Left renal cortex interstitium (tissue), 4 donors: ENCODE measurements at places on chromosomes 13 and 19. TPM values are rescaled to one million over a fixed set of nuclear protein-coding genes. Genes with fewer than 3 reads are reported as not detected.

ADPRHL1 gene
- 4.1 TPM for polyA plus RNA-seq

SERPINE3 gene
- polyA plus RNA-seq = 0.10 TPM

BRME1 gene
- polyA plus RNA-seq = 5.5 TPM

CFD gene
- polyA plus RNA-seq = 5.4 TPM

PPAN gene
- 32.4 TPM for polyA plus RNA-seq

DNA sequence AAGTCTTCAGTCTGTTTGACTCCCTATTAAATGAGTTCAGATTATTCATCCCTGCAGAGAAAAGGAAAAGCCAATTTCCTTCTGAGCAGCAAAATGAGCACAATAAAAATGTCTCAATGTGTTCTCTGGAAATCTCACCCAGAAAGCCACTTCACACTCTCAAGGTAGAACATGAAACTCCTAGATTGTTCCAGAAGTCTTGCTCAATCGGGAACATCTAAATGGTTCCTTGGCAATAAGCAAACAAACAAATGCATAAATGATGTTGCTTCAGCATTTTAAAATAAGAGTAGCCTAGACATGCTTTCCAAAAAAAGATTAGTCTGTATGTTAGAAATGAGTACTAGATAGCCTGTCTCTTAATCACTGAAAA, 59.7 kb upstream of the TNFRSF19 start:
- no peak for DNase-seq

DNA sequence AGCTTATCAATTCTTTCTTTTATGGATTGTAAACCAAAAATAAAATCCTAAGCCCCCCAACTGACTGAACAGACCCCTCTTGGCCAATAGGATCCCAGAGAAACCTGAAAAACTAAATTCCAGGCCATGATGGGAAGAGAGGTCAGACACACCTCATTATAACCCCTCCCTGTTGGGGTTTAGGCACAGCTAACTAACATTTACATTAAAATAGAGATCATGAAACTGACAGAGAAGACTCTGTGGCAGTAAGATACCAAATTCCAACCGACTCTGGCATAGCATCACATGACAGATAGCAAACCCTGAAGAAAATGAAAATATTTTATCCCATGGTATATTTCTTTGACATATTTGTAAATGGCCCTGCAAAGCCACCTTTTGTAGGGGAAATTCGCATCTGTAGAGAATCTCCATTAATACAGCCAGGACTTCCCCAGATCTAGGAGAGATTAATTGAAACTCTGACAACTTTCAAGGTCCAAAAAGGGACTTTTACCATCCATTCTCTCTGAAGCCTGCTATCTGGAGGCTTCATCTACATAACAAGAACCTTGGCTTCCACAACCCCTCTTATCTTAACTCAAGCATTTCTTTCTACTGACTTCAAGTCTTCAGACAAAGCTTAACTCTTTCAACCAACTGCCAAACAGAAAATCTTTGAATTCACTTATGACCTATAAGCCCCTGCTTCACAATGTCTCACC, 27.1 kb upstream of the GAS6 start:
- no peak for DNase-seq

- no peak for DNase-seq
These were observed 17.3 kb downstream of the MPND start for GRCh38 chr19:4360641-4361151.

- DNase-seq = no peak
These were observed 18.7 kb downstream of the GADD45B start for GRCh38 chr19:2494447-2495129.

GRCh38 chr13:80203496-80203895, 137.4 kb downstream of the SPRY2 start:
- no peak for DNase-seq

- peak; percentile 94 for DNase-seq
These were observed at the start of gene PPAN for GRCh38 chr19:10106100-10106936. TSS of gene PPAN (plus strand) at chr19:10106362. CDS start at chr19:10106395, 33 bp downstream.

DNA sequence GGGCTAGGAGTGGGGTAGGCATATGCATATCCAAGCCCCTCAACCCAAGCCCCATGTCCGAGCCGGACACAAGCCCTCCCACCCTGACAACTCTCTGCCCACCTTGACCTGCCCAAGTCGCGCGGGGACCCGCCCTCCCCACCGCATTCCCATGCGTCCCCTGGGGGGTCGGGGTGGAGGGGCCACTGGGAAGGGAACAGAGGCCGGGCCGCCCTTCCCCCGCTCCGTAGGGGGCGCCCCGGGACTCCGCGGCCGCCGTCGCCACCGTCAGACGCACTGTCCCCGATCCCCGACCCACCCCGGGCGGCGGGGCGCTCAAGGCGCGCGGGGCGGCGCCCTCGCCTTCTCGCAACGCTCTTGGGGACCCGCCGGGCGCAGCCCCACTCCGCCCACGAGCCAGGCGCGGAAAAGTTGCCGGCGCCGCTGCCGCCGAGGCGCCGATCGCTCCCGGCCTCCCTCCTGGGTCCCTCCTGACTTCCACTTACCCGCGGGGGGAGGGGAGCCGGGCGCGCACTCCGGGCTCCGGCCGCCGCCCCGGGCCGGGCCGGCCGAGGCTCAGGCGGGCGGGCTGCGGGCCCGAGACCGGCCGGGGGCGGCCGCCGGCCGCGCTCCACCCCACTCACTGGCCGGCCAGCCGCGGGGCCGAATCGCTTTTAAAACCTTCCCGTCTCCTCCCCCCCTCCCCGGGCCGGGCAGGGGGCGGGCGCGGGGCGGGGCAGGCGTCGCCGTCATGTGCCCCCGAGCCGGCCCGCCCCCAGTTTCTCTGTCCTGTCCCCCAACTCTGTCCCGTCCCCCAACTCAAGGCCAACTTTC, 34.4 kb upstream of the NANOS3 start:
- no peak for DNase-seq

- DNase-seq = no peak
These were observed 8.5 kb downstream of the MICU2 start for GRCh38 chr13:21595546-21595822.

GRCh38 chr19:55088543-55089341, 13.1 kb downstream of the EPS8L1 start:
- no peak for DNase-seq

GRCh38 chr13:39960191-39960590, 304.7 kb downstream of the COG6 start:
- no peak for DNase-seq
